Activated CD4-positive, alpha-beta T cell treated with anti-CD3 and anti-CD28 coated beads for 4 hours (primary cell): ENCODE measurements at places on chromosomes 3 and 15.
A peak's percentile ranks its signal among the peaks of the same experiment; 100 is the strongest.

GRCh38 chr3:158451405-158452055 is 119.5 kb upstream of the MLF1 start:
- DNase-seq: no peak

- no peak for DNase-seq
Measured at GRCh38 chr3:61182662-61183061, 68.6 kb downstream of the FHIT start.

DNA sequence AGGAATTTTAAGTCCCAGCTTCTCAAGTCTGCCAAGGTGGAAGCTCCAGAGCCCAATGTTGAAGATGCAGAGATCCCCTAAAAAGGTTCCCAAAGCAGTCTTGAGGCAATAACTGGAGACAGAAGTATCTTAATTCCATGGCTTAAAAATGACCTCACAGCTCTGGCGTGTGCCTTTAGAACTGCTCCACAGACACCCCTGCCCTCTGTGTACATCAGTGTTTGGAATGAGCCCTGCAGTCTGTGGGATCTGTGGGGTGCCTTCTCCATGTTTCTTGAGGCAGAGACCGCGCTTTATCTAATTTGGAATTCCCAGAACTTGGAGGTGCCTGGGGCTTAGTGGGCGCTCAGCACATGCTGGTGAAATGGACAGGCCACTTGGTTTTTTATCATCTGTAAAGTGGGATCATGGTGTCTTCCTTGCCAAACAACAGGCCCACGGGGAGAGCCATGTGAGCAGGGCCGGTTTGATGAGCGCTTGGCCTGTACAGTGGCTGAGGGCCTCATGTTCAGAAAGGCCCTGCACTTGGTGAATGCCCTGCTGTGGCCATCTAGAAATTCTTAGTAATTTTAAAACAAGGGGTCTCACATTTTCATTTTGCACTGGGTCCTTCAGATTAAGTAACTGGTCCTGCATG is 7.1 kb downstream of the ITGA11 start:
- no peak for DNase-seq

- peak; percentile 62 for DNase-seq
Measured at GRCh38 chr3:184261270-184261853, at the start of gene CAMK2N2. TSS of gene CAMK2N2 (minus strand) at chr3:184261553. CDS start at chr3:184261285, 268 bp downstream.

- DNase-seq: no peak
Measured at GRCh38 chr3:128263946-128264345, 110.7 kb downstream of the EEFSEC start.

- DNase-seq: no peak
Measured at GRCh38 chr3:162992741-162993140, 1496.1 kb downstream of the OTOL1 start.

GRCh38 chr3:123151251-123151705 is 50.5 kb upstream of the SEC22A start:
- no peak for DNase-seq

GRCh38 chr15:92619145-92620101 is 36.2 kb downstream of the FAM174B start:
- no peak for DNase-seq

- no peak for DNase-seq
Measured at GRCh38 chr3:52472239-52473000, 17.0 kb downstream of the NISCH start.

DNA sequence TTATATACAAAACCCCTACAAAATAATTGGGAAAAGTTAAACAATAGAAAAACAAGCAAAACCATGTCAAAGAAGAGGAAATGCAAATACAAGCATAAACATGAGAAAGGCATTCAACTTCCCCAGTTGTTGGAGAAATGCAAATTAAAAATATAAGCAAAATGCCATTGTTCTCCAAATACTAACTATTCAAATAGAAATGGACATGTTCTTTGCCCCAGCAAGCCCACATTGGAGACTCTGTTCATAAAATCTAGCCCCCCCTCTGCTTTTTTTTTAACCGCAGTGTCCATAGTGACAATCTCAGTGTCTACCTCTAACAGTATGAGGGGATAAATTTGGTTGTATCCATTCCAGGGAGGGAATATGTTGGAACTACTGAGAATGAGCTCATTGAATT is 59.7 kb upstream of the LCTL start:
- DNase-seq: no peak

GRCh38 chr3:129972301-129972700 is 2.2 kb upstream of the TRH start:
- no peak for DNase-seq
